ENCODE measurements at places on chromosomes 16 and 17.

DNA sequence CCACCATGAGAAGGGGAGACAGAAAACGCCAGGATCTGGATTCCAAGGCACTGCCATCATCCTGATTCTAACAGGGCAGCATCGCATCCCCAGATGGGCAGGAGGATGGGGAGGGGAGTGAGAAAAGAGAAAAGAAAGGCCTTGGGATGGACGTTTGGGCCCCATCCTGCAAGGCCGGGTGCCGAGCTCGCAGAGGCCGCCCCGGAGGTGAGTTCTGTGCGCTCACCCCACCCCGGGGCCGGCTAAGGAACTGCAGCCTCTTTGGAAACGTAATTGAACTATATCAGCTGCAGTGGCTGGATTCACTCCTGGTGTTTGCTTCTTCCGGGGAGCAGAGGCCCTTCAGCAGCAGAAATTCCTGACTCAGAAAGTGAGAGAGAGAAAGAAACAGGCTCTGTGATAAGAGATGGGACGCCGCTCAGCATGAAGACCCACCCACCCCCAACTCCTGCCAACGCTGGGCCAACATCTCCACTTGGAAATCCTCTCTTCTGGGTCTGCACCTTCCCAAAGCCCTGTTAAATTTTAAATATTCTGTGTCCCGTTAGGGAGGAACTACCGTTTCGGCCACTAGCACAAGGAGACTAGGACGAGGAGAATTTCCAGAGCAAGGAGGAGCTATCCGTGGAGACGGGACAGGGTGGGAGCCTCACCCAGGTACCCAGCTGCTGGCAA is 8.5 kb upstream of the SSTR2 start:
- peak; percentile 88 for DNase-seq

GRCh38 chr16:54588026-54588425 is 301.4 kb upstream of the IRX3 start:
- DNase-seq: no peak

DNA sequence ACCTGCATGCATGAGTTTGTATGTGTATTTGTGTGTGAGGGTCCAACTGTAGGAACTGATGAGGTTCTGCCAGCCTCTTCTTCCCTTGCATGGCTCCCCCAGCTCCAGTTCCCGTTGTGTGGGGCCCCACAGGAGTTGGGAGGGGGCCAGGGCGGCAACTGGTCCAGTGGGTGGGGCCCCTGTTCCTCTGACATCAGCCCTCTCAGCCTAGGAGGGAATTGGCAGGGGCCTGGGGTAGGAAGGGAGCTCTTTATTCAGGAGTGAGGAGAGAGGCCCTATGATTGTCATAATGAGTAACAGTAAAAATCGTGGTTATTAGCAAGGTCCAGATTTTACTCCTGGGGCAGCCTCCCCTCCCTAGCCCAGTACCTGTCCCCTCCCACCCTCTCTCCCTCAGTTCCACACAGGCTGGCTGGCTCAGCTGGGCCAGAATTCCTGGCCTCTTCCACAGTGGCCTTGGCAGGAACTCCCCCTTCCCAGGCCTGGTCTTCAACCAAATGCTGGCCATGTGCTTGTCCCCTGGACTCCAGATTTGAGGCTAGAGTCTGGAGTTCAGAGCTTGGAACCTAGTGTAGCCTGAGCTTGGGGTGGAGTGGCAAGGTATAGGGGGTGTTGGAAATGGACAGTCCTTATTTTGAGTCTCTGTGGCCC is 18.9 kb downstream of the RARA start:
- DNase-seq: no peak

- DNase-seq: peak; percentile 48
Observed at GRCh38 chr17:27756467-27757371, 43.6 kb downstream of the NOS2 start.

Data from upper lobe of left lung (tissue), 6 donors.